ENCODE measurements at places on chromosomes 7 and 10. TPM values are rescaled to one million over a fixed set of nuclear protein-coding genes. Genes with fewer than 3 reads are reported as not detected.

DNA sequence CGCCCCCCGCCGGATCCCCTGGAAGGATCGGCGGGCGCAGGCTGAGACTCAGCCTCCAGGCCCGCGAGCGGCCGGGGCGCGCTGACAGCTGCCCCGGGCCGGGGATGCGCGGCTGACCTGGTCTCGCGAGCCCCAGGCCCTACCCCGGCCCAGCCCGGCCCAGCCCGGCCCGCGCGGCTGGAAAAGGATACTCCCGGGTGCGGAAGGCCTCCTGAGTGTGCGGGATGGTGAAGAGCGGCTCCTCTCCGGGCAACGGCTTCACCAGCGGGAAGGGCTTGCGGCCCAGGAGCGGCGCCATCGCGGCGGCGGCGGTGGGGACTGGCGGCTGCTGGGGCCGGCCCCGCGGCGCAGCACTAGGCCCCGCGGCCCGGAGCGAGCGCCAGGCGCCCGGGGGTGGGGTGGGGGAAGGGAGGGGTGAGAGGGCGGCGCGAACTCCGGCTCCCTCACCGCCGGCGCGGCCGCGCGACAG is 423 bp downstream of the BAZ1B start:
- DNase-seq: peak; percentile 74

- DNase-seq: no peak
Measured at GRCh38 chr7:71457846-71458590, 326.1 kb downstream of the GALNT17 start.

DNA sequence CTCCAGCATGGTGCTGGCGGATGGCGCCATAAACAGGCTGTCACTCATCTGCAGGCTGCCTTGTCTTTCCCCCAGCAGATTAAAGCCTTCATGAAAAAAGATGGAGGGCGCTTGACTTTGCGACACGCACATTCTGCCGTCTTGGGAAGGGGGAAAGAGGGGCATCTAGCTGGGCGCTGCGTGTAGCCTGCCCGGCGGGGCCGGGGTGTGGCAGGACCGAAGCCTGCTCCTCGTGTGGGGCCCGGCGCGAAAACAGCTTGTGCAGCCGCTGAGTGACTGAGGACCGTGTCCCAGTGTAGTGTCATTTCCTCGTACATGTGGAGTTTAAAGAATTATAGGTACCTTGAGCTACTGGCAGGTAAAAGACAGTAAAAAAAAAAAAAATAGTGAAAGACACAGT is 97.9 kb downstream of the MGMT start:
- no peak for DNase-seq

DNA sequence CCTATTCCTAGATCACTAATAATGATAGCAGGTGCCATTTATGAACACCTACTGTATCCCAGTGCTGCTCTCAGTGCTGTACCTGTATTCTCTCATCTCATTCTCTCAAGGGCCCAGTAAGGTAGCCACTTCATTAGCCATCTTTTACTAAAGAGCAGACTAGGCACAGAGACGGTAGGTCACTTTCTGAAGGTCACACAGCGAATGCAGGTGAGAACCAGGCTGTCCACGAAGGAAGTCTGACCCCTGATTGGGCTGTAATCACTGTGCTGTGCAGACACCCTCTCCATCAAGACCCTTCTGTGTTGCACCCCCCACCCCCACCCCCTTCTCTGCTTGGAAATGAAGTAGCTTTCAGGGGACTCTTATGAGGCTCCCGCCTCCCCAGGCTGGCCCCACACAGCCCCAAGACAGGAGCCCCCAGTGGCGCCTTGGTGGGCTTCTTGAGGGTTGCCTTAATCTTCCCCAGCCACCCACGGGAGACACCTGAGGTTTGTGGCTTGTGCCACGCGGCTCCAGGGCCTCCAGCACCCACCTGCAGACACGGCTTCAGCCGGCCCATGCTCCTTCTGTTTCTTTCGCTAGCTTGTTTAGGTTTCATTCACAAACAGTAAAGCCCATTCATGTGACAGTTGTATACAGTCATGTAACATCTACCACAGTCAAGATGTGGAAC is 81.7 kb upstream of the FAM20C start:
- DNase-seq: no peak

GRCh38 chr10:107477266-107477665 is 312.8 kb upstream of the SORCS1 start:
- no peak for DNase-seq

- DNase-seq: no peak
Measured at GRCh38 chr7:8015100-8015745, 46.6 kb downstream of the GLCCI1 start.

DNA sequence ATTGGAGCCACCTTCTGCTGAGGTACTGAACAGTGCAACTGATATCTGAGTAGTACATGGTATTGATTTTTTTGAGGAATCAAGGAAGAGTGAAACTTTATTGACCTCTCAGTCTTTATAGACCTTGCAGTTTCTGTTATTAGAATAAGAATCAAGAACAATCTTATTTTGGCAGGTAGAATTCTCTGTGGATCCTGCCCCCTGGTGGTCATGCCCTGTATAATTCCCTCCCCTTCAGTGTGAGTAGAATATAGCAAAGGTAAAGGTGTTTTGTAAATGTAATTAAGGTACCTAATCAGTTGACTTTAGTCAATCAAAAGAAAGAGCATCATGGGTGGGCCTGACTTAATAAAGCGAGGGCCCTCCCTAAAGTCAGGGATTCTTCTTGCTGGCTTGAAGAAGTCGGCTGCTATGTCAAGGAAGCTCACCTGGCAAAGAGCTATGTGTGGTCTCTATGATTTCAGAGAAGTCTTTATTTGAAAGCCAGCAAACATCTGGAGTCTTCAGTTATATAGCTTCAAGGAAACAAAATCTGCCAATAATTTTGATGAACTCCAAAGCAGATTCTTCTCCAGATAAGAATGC is 142.8 kb downstream of the LSM5 start:
- peak; percentile 32 for DNase-seq

DNA sequence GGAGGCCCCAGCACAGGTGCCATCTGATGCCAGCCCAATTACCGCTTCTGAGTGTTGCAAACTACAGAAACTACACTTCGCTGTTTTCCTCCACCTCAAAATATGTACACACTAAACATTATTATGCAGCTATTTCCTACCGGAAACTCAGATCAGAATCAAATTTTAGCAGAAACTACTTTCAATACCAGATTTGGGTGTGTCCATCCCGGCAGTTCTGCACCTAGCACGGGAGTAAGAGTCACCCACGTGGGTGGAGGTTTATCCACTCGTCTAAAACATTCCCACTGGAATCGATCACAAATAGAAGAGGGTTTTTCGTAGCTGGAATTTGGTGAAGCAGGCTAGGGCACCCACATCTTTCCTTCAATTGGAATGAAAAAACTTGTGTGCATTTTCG is 214.4 kb upstream of the PRKCQ start:
- DNase-seq: no peak

- DNase-seq: peak; percentile 75
Measured at GRCh38 chr10:114869520-114869892, 47.9 kb downstream of the FHIP2A start.

DNA sequence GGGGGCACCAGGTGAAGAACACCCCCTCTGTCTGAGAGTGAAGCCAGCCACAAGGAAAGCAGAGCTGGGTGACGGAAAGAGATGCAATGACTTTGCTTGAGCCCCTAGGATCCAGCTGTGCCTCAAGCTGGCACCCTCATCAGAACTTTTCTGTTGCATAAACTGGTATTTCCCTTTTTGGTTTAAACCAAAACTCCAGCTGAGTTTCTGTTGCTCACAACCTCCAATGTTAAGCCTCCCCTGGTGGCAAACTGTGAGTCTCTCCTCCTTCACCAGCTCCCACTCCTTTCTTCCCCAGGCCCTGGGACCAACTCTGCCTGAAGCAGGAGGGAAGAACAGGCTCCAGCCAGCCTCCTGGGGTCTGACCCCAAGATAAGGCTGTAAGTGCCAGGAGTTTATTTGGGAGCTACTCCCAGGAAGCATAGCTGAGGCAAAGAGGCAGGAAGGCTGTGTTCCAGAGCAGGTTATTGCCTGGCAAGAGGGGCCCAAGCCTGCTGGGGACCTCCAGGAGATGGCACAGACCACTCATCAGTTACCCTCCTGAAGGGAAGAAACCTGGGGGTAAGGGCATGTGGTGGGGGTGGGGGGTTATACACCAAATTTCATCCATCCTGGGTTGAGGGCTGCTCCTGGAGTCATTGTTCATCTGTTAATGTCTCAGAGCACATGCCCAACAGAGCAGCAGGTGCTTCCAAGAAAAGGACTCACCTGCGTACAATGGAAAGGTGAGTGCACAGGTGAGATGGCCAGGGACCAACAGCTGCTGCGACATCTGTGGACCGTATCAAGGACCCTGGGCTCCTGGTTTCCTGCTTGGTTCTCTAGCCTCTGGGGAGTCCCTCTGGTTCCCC is 73.3 kb upstream of the NANOS1 start:
- no peak for DNase-seq

- DNase-seq: no peak
Measured at GRCh38 chr10:17022466-17022825, 107.2 kb downstream of the CUBN start.

DNA sequence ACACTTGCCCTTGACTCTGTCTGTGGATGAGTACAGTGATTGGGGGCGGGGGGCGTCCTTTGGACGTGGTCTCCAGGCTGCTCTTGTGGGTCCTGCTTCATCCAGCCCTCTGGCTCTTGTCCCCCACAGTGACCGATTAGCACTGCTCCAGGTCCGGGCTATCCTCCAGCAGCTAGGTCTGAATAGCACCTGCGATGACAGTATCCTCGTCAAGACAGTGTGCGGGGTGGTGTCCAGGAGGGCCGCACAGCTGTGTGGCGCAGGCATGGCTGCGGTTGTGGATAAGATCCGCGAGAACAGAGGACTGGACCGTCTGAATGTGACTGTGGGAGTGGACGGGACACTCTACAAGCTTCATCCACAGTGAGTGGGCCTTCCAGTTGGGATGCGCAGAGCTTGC is 18.3 kb downstream of the TACR2 start:
- DNase-seq: no peak

DNA sequence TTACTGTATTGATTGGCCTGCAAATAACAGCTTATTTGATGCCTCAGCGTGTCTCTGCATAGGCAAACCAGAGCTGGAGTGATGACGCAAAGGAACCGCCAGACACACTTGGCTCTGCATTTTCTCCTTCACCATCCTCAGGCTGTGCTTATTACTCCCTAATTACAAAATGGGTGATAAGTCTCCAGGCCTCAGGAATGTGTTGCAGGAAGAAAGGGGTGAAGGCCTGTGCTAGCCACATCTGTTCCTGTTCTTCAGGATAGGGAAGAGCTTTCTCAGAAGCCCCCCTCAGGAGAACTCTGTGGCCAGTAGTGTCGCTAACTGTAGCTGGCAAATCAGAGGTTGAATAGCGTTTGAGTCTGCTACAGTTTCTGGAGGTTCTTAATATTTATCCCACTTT is 5.1 kb downstream of the TDRD1 start:
- no peak for DNase-seq

DNA sequence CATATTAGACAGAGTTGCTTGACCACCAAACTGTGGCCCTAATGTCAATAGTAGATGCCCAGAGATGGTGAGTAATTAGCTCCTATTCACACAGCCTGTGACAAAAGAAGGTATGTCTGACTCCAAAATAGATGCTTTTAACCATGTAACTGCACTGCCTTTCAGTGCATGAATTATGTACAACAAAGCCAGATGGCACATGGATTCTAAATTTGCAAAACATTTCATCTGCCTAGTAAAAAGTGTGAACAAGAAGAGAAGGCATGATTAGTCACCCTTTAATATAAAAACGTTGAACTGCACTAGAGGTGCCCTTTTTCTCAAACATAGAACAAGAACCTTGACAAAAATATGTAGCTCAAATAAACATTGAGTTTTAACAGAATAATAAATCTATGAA is 35.5 kb upstream of the PTPRZ1 start:
- DNase-seq: no peak

- no peak for DNase-seq
Measured at GRCh38 chr7:47443049-47443448, 138.9 kb downstream of the TNS3 start.

- DNase-seq: no peak
Measured at GRCh38 chr10:74445493-74445892, 294.5 kb downstream of the ADK start.

GRCh38 chr10:112953174-112954159 is 3.4 kb downstream of the TCF7L2 start:
- peak; percentile 69 for DNase-seq

DNA sequence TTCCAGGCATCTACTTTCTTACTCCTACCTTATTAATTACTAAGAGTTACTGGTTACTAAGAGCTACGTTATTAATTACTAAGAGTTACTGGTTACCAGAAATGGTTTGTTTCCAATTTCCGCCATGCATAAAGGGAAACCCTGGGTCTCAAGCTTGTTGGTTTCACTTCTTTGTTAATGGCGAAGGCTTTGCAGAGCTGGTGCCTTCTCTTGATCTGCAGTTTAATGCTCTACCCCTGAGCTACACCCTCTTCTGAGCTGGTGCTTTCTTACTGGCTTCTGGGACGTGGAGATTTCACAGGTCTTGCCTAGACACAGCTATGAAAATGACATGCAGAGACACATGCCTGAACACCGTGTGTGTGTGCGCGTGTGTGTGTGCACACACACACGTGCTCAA is 560 bp downstream of the CPA4 start:
- DNase-seq: no peak

DNA sequence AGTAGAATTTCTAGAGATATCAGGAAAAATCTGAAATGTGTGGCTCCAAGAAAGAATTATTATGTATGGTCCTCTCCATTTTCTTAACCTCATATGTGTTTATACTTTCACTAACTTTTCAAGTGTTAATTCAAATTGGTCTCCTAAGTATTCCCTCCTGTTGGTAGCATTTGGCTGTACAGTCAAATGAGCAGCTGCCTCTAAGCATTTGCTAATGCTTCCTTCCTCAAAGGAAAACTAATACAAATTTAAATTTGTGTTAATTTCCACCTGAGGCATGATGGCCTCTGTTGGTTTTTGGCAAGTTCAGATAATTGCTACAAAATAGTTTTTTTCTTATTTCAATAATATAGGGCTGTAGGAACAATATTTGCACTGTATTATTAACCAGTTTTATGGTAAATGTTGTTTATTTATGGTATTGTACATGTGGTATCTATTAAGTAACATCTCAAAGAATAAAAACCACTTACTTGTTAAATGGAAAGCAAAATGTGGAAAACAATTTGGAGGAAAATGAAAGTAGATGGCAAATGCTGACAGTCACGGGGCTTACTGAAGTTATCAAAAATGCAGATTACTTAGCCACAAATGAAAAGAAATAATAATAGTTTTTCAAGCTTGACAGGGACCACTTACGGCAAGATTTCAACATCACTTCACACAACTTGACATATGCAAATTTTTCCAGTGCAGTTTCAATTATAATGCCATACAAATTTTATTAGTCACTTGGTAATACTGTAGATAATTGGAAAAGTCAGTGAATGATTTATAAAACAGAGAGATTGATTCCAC is 299.3 kb upstream of the MEOX2 start:
- DNase-seq: no peak

GRCh38 chr7:26049081-26049480 is 102.9 kb upstream of the NFE2L3 start:
- DNase-seq: no peak

GRCh38 chr7:131467788-131468187 is 88.6 kb downstream of the PODXL start:
- DNase-seq: no peak

Gene FMC1
- 30.4 TPM for polyA plus RNA-seq

Gene IDI2
- polyA plus RNA-seq: not detected

Gene LRIT1
- not detected for polyA plus RNA-seq

Gene SEMA3C
- polyA plus RNA-seq: 316 TPM

Gene NXPH1
- not detected for polyA plus RNA-seq

Gene GIMAP2
- 0.13 TPM for polyA plus RNA-seq

Gene RAPGEF5
- polyA plus RNA-seq: 0.32 TPM

Gene NFE2L3
- 0.70 TPM for polyA plus RNA-seq
